ENCODE measurements at places on chromosomes 1 and 21.

DNA sequence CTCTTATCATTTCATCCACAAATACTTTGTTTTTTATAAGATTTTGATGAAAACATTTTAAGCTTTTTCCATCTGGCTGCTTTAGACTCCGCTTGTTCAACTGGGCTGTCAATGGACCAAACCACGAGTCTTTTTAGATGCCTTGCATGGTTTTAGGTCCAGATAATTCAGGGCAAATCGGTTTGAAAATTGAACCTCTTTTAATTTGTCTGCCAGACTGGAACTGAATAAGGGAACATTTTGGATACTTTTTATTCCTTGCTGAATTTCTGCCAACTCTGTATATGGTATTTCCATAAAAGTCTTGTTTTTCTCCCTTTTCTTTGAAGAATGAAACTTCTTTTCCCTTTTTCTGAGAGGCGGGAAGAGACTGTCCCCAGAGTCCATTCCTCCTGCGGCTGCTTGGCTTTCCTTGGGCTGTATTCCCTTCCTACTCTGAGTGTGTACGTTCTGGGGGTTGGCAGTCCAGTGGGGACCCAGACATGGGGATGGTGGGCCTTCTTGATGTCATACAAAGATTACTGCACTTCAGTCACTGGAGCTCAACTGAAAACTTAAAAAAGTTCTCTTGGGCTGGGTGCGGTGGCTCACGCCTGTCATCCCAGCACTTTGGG lies 46.5 kb upstream of the CNN3 start:
- DNase-seq = no peak

DNA sequence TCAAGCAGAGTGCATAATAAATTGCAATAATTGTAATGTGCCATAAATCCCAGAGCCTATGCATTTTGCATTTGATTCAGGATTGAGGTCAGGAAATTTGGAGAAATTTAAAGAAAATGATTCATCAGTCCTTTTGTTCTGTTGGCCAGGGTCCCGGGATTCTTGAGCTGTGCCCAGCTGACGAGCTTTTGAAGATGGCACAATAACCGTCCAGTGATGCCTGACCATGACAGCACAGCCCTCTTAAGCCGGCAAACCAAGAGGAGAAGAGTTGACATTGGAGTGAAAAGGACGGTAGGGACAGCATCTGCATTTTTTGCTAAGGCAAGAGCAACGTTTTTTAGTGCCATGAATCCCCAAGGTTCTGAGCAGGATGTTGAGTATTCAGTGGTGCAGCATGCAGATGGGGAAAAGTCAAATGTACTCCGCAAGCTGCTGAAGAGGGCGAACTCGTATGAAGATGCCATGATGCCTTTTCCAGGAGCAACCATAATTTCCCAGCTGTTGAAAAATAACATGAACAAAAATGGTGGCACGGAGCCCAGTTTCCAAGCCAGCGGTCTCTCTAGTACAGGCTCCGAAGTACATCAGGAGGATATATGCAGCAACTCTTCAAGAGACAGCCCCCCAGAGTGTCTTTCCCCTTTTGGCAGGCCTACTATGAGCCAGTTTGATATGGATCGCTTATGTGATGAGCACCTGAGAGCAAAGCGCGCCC lies 8.7 kb downstream of the PROX1 start:
- DNase-seq = no peak

DNA sequence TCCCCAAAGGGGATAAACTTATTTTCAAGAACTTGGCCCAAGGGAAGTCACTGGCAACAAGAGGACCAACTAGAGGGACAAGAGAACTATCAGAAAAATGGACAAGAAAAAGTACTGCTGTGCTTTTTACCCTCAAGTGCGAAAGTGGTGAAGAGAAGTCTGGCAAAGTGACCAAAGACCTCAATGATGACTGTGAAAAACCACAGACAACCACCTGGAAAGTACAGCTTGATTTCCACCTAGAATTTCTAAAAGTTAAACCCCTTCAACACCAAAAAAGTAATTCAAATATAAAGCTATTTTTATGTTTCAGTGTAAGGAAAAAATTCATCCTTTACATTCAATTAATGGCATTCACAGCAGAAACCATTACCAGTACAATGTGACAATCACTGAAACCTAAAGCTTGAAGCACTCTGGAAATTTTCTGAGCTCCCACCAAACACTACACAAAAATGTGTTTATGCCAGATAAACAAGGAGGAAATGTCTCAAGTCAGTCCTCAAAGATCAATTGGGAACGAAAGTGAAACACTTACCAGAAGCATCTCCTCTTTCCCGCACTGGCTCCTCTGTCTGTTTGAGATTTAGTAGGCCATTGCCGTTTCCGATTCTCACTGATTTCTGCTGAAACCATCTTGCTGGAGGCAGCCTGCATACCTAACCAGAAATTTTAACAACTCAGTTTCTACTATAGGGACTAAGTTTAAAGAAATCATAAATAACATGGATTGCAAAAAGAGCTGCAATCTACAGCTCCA lies 8.3 kb downstream of the SDE2 start:
- no peak for DNase-seq

DNA sequence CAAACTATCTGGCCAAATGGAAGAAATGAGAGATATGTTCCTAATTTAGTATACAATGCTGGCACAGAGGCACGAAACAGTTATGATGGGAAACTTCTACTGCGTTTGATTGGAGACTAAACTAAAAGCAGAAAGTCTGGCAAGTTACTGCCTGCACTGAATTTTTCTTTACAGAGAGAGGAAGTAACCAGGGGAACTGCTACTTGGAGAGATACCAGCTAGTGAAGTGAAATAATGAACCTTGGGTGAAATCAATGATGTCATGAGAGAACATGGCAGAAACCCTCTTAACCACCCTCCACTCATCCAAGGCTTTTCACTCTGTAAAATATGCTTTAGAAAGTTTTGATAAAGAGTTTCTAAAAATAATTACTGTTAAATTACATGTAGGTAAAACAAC lies 29.3 kb downstream of the NIBAN1 start:
- no peak for DNase-seq

Measured in T-cell (primary cell).